Stimulated activated CD8-positive, alpha-beta memory T cell treated with anti-CD3 and anti-CD28 coated beads, Interleukin-2, amount 100 ng/mL, for 1 hour (primary cell): ENCODE measurements at places on chromosomes 5 and 9.

DNA sequence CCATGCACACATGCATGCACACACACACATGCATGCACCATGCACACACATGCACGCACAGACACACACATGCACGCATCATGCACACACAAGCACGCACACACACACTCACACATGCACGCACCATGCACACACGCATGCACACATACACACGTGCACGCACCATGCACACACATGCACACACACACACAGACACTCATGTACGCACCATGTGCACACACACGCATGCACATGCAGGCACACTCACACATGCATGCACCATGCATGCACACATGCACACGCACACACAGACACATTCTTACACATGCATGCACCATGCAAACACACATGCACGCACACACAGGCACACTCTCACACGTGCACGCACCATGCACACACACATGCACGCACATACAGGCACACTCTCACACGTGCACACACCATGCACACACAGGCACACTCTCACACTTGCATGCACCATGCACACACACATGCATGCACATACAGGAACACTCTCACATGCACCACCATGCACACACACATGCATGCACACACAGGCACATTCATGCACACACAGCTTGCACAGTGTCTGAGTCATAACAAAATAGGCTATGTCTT lies 117.5 kb downstream of the TENT4A start:
- no peak for DNase-seq

GRCh38 chr9:107269254-107269653 lies 13.8 kb upstream of the RAD23B start:
- no peak for DNase-seq

DNA sequence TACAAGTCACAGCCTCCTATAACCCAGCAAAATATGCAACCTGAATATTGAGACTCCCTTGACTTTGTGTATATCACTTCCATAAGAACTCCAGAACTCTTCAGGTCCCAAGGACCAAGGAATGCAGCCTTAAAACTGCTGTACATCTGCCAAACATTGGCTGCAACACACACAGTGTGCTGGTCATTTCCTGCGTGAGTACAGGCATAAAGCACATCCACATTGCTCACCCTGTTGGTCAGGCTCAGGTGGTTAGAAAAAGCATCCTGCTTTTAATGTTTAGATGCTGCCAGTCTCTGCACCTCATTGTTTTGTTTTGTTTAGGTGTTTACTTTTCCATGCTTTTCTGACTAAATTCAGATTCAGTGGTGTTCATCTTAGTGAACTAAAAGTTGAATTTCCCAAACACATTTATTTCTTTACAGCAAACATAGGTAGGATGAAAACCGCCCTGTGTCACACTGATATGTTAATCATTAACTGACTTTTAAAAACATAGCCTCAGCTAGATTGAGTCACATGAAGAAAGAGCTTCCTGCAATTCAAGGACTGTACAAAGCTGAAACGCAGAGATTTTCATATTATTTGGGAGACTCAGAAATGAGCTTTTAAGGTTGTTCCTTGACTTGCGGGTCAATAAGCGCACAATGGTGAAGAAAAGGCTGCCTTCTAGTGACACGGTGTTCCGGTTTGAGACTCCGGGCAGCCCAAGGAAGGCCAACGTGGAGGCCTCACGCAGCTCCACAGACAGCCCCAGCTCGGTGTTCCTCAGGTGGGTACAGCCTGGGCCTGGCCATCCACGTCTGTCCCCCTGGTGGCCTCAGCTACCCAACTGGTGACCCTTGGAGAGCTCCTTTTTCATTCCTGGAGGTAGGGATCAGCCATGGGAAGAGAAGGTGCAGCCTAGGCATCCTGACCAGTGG lies 52.2 kb upstream of the GRAMD2B start:
- no peak for DNase-seq

DNA sequence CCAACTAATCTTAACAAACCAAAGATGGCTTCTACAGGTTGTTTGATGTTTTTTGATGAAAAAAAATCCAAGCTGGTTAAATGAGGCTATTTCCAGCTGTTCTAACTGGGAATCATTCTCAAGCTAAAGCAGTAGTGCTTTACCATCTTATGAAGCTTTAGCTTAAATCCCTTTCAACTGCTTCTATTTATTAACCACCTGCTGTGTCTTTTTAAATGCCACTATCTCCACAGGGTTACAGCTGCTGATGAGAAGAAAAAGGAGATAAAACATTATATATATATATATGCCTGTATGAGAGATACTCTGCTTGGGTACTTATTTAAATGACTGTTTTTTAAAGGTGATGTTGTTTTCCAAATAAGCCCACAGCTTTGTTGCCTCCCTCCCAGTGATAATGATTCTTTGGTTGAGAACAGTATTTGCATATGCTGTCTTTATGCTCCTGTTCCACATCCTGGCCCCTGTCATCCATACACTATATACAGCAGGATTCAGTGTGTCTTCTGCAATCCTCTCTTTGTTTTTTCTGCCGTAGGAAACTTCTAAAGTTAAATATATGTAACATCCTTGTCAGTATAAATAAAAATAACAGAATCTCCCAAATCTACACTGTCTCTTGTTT lies 164.0 kb downstream of the PAM start:
- no peak for DNase-seq

DNA sequence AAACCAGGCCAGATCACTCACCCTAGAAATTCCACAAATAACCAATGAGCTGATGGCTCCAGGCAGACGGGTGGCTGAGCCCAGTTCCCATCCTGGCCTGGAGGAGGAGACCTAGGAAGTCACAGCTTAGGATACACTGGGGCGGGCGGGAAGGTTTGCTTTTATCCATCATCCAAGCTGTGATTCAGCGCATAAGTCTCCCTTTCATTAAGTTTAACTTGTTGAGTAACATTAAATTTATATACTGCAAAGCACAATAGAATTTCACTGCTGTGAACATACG lies 55.7 kb downstream of the THBS4 start:
- no peak for DNase-seq

DNA sequence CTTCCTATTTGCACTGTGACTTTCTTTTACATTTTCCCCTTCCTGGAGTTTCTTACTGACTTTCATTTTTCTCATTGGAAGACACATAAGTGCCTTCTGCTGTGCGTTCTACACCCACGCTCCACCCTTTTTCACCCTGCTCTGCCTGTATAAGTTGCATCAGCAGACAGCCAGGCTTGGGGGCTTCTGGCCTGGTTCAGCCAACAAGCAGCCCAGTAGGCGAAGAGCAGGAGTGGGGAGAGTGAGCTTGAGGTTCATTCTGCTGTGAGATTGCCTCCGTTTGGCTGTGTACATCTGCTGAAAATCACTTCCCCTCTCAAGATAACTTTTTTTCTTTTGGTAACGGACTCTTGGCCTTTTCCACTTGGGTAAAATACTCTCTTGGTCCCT lies 38.4 kb downstream of the RASGRF2 start:
- no peak for DNase-seq
